ENCODE measurements at places on chromosomes 12 and 14. TPM values are rescaled to one million over a fixed set of nuclear protein-coding genes. Genes with fewer than 3 reads are reported as not detected.

DNA sequence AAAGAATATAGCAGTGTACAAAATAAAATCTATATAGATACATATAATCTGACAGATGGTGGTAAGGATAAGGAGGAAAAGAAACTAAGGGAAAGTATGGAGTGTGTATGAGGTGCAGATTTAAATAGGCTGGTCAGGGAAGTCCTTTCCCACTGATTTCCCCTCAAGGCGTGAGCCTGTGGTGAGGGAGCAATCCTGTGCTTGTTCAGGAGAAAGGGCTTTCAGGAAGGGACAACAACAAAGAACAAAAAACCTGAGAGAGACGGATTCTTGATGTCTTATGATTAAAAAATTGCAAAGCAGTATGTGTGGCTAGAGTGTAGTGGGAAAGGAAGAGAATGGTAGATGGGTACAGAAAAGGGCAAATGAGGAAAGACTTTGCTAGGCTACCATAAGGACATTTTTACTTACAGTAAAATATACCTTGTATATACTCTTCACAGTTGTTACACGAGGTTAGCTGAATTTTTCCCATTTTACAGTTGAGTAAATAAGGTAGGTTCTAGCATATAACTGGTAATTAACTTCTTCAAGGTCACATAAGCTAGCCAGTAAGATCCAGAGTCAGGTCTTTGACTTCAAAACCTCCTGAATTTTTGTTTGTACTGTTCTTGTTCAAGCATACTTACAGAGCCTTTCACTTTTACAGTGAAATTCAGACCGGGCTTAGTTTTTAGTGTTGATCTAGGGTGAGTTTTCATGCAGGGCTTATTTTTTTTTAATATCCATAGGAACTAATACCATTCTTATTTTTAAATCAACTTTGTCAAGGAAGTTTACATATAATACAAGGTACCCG is 15.6 kb downstream of the CNOT2 start:
- H3K27ac ChIP-seq, result peak overlapping the region; percentile 4
- no peak overlapping the region for H3K4me3 ChIP-seq
- H3K4me1 ChIP-seq, result peaks cover 74% of the 10 kb centered on the region
- DNase-seq, result no peak
- H3K36me3 ChIP-seq, result peaks cover 27% of the 10 kb centered on the region

GRCh38 chr14:49959822-49960408 is 67.0 kb downstream of the ARF6 start:
- H3K27me3 ChIP-seq, result no peaks in the 10 kb centered on the region
- peak overlapping the region; percentile 42 for H3K27ac ChIP-seq
- no peaks in the 10 kb centered on the region for H3K36me3 ChIP-seq
- H3K4me1 ChIP-seq, result peaks cover 42% of the 10 kb centered on the region

DNA sequence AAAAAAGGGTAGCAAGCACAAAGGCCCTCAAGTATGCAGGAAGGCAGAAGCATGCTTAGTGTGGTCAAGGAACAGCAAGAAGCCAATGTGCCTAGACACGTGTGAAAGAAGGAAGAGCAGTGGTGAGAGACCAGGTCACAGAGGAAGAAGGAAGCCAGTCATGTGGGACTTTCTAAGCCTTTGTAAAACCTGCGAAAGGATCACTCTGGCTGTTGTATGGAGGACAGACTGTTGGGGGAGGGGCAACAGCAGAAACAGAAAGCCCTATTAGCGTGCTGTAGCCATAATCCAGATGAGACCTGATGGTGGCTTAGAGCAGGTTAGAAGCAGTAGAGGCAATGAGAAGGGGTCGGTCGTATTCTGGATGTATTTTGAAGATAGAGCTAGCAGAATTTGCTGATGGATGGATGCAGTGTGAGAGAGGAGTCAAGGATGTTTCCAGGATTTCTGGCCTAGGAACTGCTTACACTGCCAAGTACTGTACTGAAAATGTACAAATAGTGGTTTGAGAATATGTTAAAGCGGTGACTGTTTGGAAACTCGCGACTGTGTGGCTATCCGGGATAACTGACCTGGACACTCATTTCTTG is 5.7 kb upstream of the MLF2 start:
- H3K27ac ChIP-seq, result no peak overlapping the region
- peak; percentile 31 for DNase-seq
- no peaks in the 10 kb centered on the region for H3K36me3 ChIP-seq
- H3K4me1 ChIP-seq, result peaks cover 12% of the 10 kb centered on the region
- peaks cover 2% of the 10 kb centered on the region for H3K27me3 ChIP-seq

DNA sequence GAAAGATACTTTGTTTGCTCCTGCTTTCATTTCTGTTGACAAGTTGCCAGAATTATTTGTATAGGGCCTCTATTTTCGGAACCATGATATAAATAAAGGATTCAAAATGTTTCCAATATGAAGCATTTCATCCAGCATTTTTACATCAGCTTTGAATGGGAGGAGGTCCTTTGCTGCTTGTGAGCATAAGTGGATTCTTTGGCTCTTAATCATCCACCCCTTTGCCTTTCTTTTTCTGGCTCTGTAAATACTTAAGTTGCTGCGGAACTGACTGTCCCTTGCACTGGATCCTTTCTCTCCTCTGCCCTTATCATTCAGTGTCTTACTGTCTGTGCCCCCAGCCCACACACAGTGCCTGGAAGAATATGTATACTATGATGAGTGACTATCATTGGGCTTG is 357.3 kb upstream of the RGS6 start:
- DNase-seq, result no peak
- no peak overlapping the region for H3K27ac ChIP-seq
- H3K4me1 ChIP-seq, result peaks cover 21% of the 10 kb centered on the region
- H3K36me3 ChIP-seq, result peaks cover 2% of the 10 kb centered on the region

- DNase-seq, result no peak
- H3K4me3 ChIP-seq, result no peak overlapping the region
- H3K36me3 ChIP-seq, result no peaks in the 10 kb centered on the region
- H3K4me1 ChIP-seq, result peaks cover 6% of the 10 kb centered on the region
Observed at GRCh38 chr12:76706101-76706500, 57.8 kb upstream of the ZDHHC17 start.

DNA sequence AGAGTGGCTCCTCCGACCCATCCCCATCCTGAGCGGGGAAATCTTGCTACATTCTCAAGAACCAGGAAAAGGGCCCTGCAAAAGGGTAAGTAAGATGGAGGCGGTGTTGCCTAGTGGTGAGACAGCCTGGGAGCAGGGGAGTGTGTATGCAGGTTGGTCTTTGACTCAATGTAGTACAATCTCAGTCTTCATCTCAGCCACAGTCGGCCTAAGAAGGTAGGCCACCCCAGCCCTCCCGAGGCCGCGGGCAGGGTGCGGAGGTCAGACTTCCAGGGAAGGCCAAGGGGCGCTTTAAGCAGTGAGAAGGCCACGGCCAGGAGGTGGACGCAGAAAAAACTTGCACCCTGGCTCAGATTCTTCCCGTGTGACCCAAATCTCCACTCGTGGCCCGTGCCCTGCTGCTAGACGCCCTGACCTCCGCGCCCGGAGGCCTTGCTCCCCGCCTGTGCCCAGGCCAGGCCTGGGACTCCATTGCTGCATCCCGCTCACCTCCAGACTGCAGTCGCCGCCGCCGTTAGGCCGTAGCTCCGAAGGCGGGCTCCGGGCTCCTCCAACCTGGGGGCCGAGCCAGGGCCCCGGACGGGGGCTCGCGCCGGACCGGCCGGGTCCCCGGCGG is 435 bp downstream of the FOXM1 start:
- H3K4me1 ChIP-seq, result peaks cover 28% of the 10 kb centered on the region
- peak overlapping the region; percentile 95 for H3K27ac ChIP-seq
- peaks cover 46% of the 10 kb centered on the region for H3K36me3 ChIP-seq
- H3K4me3 ChIP-seq, result peak overlapping the region; percentile 99
- peak; percentile 59 for DNase-seq

- H3K4me1 ChIP-seq, result no peaks in the 10 kb centered on the region
- no peak overlapping the region for H3K27ac ChIP-seq
- no peak overlapping the region for H3K4me3 ChIP-seq
- DNase-seq, result no peak
Observed at GRCh38 chr12:115583591-115583990, 693.9 kb downstream of the MED13L start.

DNA sequence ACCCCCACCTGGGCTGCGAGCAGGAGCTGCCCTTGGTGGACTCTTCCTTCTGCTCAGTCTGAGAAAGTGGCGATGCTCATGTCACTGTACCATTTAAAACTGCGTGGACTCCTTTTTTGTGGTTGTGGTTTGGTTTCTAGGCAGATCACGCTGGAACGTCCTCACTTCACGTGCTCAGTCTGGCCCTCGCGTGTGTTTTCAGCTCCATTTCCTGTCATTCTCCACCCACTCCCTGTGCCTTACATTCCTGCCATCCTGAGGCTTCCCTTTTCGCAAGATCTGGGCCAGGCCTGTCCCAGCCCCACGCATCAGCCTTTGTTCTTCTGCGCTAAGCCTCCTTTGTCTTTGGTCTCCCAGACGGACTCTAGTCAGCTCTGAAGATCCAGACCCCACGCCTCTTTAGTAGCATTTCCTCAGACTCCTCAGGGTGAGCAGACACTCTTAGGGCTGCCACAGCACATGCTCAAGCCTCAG is 105.4 kb downstream of the FBXL14 start:
- peaks cover 22% of the 10 kb centered on the region for H3K4me1 ChIP-seq
- H3K27ac ChIP-seq, result peak overlapping the region; percentile 72
- DNase-seq, result peak; percentile 18
- H3K27me3 ChIP-seq, result no peaks in the 10 kb centered on the region

DNA sequence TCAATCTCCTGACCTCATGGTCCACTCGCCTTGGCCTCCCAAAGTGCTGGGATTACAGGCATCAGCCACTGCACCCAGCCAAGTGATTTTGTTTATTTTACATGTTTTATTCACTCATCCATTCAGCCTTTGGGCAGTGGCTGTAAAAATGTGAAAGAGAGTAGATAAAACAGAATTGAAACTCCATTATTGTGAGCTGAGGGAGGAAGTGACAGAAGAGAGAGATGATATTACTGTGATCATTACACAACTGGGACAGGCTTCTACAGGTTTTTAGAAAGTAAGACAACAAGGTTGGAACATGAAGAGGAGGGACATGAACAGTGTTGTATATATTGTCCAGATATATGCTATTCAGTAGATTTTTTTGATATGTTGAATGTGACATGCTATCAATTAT is 25.0 kb downstream of the CREBL2 start:
- H3K27me3 ChIP-seq, result no peaks in the 10 kb centered on the region
- H3K27ac ChIP-seq, result peak overlapping the region; percentile 17
- no peak overlapping the region for H3K4me3 ChIP-seq
- peaks cover 7% of the 10 kb centered on the region for H3K4me1 ChIP-seq

GRCh38 chr12:47795121-47795813 is 22.2 kb downstream of the SLC48A1 start:
- no peaks in the 10 kb centered on the region for H3K27me3 ChIP-seq
- DNase-seq, result no peak
- no peak overlapping the region for H3K4me3 ChIP-seq
- peaks cover 15% of the 10 kb centered on the region for H3K4me1 ChIP-seq

DNA sequence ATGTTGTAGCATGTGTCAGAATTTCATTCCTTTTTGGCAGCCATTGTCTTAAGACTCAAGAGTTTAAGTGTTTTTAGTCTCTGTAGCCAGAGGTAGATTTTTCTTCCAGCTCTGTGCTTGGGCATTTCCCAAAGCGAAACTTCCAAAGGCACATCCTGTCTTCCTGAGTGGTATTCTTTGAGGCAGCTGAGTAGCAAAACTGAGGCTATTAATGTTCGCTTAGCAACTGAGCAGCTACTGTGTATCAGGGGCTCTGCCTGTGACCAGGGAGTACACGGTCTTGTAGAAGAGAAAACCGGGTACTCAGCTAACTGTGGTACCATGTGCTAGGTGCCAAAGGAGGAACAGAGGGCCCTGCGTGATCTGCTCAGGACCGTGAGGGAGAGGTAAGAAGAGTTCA is 52.0 kb downstream of the ETV6 start:
- DNase-seq, result no peak
- peaks cover 64% of the 10 kb centered on the region for H3K4me1 ChIP-seq
- no peak overlapping the region for H3K4me3 ChIP-seq
- no peaks in the 10 kb centered on the region for H3K27me3 ChIP-seq
- H3K27ac ChIP-seq, result peak overlapping the region; percentile 23

EGLN3 gene
- total RNA-seq, result 3.9 TPM

MARS1 gene
- total RNA-seq, result 389 TPM

TEX22 gene
- total RNA-seq, result 1.4 TPM

LRP1 gene
- total RNA-seq, result 1.8 TPM

BICDL1 gene
- total RNA-seq, result 106 TPM

ZFYVE1 gene
- 8.3 TPM for total RNA-seq

VDR gene
- 124 TPM for total RNA-seq

XRCC3 gene
- 43.7 TPM for total RNA-seq

WSCD2 gene
- total RNA-seq, result not detected

RNASE11 gene
- not detected for total RNA-seq

Data from activated CD4-positive, alpha-beta T cell treated with anti-CD3 and anti-CD28 coated beads for 36 hours (primary cell).